Activated CD4-positive, alpha-beta T cell treated with anti-CD3 and anti-CD28 coated beads for 36 hours (primary cell): ENCODE measurements at places on chromosomes 7 and 10.

DNA sequence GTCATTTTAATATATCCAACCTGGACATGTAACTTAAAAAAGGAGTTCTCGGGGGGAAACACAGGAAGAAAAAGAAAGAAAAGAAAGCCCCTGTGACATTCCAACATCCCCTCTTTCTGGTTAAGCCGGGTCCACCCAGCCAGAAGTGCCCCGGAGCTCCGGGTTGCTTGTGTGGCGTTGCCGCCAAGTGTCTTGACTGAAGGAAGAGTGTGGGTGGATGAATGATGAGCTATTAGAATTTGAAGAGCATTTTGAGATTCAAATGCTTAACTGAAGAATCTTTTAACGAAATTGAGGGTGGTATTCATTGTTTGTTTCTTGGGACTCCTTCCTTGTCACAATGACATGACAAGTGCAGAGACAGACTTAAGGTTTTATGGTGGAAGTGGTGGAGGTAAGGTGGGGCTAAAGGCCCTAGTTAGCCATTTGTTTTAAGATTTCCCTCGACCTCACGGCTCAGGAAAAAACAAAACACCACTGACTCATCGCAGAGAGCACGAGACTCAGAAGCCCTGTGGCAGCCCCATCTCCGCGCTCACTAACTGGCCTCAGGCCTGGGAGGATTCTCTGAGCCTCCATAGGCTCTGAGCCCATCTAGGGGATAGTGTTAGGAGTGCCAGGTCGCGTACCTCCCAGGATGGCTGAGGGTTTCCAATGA is 1.8 kb upstream of the GLI3 start:
- H3K4me1 ChIP-seq: peaks cover 8% of the 10 kb centered on the region
- H3K4me3 ChIP-seq: peak overlapping the region; percentile 65
- H3K27ac ChIP-seq: no peak overlapping the region
- no peaks in the 10 kb centered on the region for H3K36me3 ChIP-seq

GRCh38 chr7:100825215-100825671 is 2.1 kb downstream of the EPHB4 start:
- H3K4me1 ChIP-seq: peaks cover 19% of the 10 kb centered on the region
- H3K4me3 ChIP-seq: no peak overlapping the region
- DNase-seq: no peak
- H3K27me3 ChIP-seq: peaks cover 27% of the 10 kb centered on the region
- H3K36me3 ChIP-seq: no peaks in the 10 kb centered on the region

GRCh38 chr7:36788825-36789470 is 64.7 kb upstream of the AOAH start:
- peaks cover 64% of the 10 kb centered on the region for H3K4me1 ChIP-seq
- H3K27ac ChIP-seq: peak overlapping the region; percentile 20
- H3K36me3 ChIP-seq: no peaks in the 10 kb centered on the region

DNA sequence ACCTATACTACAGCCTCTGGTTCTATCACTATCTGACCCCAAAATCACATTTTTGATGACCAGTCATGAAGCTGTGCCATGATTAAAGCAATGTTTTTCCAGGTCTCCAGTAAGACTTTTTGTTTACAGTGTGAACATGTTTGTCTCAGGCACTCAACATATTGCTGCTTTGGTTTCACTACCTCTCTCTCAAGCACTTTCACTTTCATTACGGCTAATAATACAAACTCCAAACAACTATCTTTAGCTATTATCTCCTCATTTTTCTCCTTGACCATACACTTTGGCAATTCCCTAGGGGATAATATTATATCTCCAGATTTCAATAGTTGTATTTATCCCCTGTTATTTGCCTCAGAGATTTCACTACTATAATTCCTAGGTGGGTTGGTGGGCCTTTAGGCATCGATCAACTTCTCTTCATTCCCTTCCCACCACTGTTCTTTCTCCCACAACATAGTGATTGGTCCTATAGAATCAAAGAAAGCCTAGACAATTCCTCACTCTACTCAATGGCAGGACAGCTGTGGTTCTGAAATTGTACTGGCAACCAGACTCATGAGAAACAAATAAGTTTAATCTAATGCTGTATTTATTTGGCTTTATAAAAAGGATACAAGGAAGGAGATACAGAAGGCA is 261.4 kb upstream of the ZWINT start:
- H3K36me3 ChIP-seq: no peaks in the 10 kb centered on the region
- DNase-seq: no peak
- H3K4me3 ChIP-seq: no peak overlapping the region
- H3K4me1 ChIP-seq: no peaks in the 10 kb centered on the region

- H3K4me1 ChIP-seq: peaks cover 48% of the 10 kb centered on the region
- H3K36me3 ChIP-seq: peaks cover 3% of the 10 kb centered on the region
- no peak overlapping the region for H3K27ac ChIP-seq
- H3K4me3 ChIP-seq: no peak overlapping the region
- DNase-seq: no peak
- no peaks in the 10 kb centered on the region for H3K27me3 ChIP-seq
These were observed 79.5 kb downstream of the AOAH start for GRCh38 chr7:36644625-36645422.

- H3K4me1 ChIP-seq: peaks cover 3% of the 10 kb centered on the region
- H3K27ac ChIP-seq: no peak overlapping the region
- H3K36me3 ChIP-seq: no peaks in the 10 kb centered on the region
These were observed 112.5 kb downstream of the GNAI1 start for GRCh38 chr7:80247144-80247543.

DNA sequence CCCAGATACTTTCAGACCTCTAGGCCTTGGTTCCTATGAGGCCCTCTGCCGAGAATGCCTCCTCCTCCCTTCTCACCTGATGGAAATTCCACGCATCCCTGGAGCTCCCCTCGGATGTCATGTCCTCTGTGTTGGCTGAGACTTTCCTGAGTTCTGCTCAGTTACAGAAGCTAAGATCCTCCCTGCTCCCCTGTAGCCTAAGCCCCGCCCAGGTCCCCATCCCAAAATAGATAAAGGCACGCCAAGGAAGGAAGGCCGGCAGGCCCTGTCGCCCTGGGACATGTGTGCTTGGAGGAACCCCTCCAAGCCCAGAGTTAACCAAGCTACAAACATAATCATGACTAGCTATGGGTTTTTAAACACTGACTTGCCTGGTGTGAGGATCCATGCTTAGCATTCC is 123.5 kb downstream of the SORBS1 start:
- no peaks in the 10 kb centered on the region for H3K27me3 ChIP-seq
- H3K4me1 ChIP-seq: peaks cover 6% of the 10 kb centered on the region
- no peaks in the 10 kb centered on the region for H3K36me3 ChIP-seq
- no peak overlapping the region for H3K27ac ChIP-seq
- DNase-seq: no peak
- no peak overlapping the region for H3K4me3 ChIP-seq

GRCh38 chr7:25586513-25586912 is 358.2 kb upstream of the NPVF start:
- no peaks in the 10 kb centered on the region for H3K36me3 ChIP-seq
- no peak overlapping the region for H3K27ac ChIP-seq
- H3K27me3 ChIP-seq: peaks cover 2% of the 10 kb centered on the region

GRCh38 chr7:158508802-158509385 is 78.7 kb downstream of the PTPRN2 start:
- no peaks in the 10 kb centered on the region for H3K4me1 ChIP-seq
- DNase-seq: no peak
- H3K36me3 ChIP-seq: no peaks in the 10 kb centered on the region
- no peak overlapping the region for H3K4me3 ChIP-seq
- H3K27me3 ChIP-seq: peaks cover 14% of the 10 kb centered on the region

DNA sequence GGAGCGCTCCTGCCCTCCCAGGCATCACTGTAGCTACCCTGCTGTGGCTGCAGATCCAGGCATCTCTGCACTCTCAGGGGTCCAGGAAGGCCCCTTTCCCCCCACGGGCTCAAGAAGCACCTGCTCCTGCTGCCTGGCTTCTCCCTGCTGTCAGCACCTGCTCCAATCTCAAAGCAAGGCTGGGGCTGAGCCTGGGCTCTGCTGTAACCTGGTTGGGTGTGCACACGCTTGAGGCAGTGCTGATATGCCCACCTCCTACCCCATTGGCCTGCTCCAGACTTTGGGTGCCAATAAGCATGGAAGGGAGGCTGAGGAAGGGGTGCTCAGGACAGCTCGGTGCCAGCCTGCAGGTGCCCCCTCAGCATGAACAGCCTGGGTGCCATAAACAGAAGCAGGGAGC is 185.0 kb downstream of the ZNF438 start:
- no peak overlapping the region for H3K4me3 ChIP-seq
- peaks cover 2% of the 10 kb centered on the region for H3K36me3 ChIP-seq
- no peak overlapping the region for H3K27ac ChIP-seq
- DNase-seq: no peak

- peak overlapping the region; percentile 38 for H3K27ac ChIP-seq
- H3K27me3 ChIP-seq: peaks cover 3% of the 10 kb centered on the region
- H3K4me3 ChIP-seq: peak overlapping the region; percentile 73
- peaks cover 8% of the 10 kb centered on the region for H3K4me1 ChIP-seq
These were observed 99.5 kb downstream of the HIP1 start for GRCh38 chr7:75639071-75639885.

GRCh38 chr10:43000651-43001426 is 76.0 kb upstream of the RET start:
- H3K36me3 ChIP-seq: no peaks in the 10 kb centered on the region
- DNase-seq: no peak
- no peaks in the 10 kb centered on the region for H3K4me1 ChIP-seq
- no peak overlapping the region for H3K27ac ChIP-seq

- peaks cover 15% of the 10 kb centered on the region for H3K4me1 ChIP-seq
- H3K27ac ChIP-seq: no peak overlapping the region
- no peaks in the 10 kb centered on the region for H3K27me3 ChIP-seq
- H3K36me3 ChIP-seq: no peaks in the 10 kb centered on the region
- H3K4me3 ChIP-seq: no peak overlapping the region
- no peak for DNase-seq
These were observed 20.5 kb downstream of the STRA8 start for GRCh38 chr7:135253851-135254771.

- no peak overlapping the region for H3K4me3 ChIP-seq
- no peaks in the 10 kb centered on the region for H3K36me3 ChIP-seq
- H3K27me3 ChIP-seq: peaks cover 2% of the 10 kb centered on the region
- peaks cover 12% of the 10 kb centered on the region for H3K4me1 ChIP-seq
- DNase-seq: no peak
- no peak overlapping the region for H3K27ac ChIP-seq
These were observed 8.9 kb upstream of the CH25H start for GRCh38 chr10:89216056-89216455.

DNA sequence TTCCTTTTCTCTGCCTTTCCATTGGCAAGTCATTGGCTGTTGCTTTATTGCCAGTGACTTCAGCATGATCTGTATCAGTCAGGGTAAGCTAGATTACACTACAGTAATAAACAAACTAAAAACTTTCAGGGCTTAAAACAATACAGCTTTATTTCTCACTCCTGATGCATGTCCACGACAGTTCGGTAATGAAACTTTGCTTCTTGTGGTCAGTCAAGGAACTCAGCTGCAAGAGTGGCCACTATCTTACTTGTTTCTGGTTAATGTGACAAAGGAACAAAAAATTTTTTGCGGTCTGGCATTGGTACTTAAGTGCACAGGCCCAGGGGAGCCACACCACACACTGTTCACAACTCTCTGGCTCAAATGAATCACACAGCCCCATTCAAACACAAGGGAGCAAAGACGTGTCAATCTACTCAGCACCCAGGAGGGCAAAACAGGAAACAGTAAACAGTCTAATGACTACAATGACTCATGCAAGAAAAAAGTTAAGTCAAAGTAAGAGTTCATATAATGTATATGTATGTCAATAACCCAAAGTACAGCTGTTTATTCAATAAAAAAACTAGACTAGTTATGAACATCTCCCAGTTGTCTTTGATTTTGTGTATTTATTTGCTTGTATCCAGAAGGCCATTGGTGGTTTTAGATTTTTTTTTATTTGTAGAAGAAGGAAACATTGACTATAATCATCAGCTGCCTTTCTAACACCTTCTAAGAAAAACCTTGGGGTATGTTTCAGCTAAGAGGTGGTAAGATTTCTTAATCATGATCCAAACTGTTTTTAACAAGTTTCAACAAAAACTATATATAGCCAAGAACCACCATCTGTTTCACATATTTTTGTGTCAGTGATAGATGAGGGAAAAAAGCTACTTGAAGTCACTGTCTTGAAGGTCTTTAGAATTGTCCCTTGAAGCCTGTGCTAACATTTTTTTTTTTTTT is 134.4 kb upstream of the FAM3C start:
- H3K4me3 ChIP-seq: no peak overlapping the region
- H3K36me3 ChIP-seq: no peaks in the 10 kb centered on the region
- peak; percentile 64 for DNase-seq
- peaks cover 14% of the 10 kb centered on the region for H3K27me3 ChIP-seq

DNA sequence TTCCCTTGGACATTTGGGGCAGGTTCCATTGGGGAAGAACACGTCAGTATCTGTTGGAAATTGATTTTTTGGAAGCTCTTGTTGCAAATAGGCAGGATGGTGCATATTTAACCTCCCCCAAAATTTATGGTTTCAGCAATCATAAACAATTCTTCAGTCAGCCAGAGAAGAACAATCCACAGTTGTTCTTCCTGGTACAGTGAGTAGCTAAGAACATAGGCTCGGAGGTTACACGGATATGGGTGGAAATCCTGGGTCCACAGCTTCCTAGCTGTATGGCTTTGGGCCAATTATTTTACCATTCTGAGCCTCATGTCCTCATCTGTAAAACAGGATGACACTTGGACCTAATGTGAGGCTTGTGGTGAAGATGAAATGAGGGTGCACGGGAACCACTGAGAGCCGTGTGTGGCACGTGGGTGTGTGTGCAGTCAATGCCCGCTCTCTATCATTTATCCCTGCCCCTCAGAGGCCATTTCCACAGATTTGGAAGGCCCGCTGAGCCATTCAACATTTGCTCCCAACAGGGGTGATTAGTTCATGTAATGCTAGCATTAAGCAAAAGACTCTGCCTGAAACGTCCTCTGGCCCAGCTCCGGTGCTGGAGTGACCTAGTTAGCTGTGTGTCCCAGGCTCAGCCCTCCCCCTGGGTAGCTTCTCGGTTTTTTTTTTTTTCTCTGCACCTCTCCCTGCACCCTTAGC is 9.7 kb downstream of the CAMK1D start:
- H3K4me1 ChIP-seq: peaks cover 44% of the 10 kb centered on the region
- H3K27me3 ChIP-seq: no peaks in the 10 kb centered on the region
- H3K4me3 ChIP-seq: no peak overlapping the region
- H3K36me3 ChIP-seq: peaks cover 10% of the 10 kb centered on the region
- H3K27ac ChIP-seq: no peak overlapping the region

DNA sequence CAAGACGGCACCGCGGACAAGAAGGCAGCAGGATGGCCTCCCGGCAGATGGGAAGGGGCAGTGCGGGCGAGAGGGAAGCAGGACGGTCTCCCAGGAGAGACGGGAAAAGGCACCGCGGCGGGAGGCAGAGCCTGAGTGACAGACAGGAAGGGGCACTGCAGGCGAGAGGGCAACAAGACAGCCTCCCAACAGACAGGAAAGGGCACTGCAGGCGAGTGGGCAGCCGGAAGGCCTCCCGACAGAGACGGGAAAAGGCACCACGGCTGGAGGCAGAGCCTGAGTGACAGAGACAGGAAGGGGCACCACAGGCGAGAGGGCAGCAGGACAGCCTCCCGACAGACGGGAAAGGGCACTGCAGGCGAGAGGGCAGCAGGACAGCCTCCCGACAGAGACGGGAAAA is 32.6 kb downstream of the ESYT2 start:
- no peak overlapping the region for H3K4me3 ChIP-seq
- no peaks in the 10 kb centered on the region for H3K27me3 ChIP-seq
- H3K27ac ChIP-seq: peak overlapping the region; percentile 28
- peaks cover 39% of the 10 kb centered on the region for H3K36me3 ChIP-seq
- H3K4me1 ChIP-seq: peaks cover 23% of the 10 kb centered on the region

- no peaks in the 10 kb centered on the region for H3K27me3 ChIP-seq
- no peak for DNase-seq
- H3K4me1 ChIP-seq: peaks cover 2% of the 10 kb centered on the region
- H3K36me3 ChIP-seq: no peaks in the 10 kb centered on the region
These were observed 174.5 kb downstream of the LRRN3 start for GRCh38 chr7:111265394-111265793.

GRCh38 chr7:122663733-122664132 is 35.2 kb downstream of the RNF133 start:
- H3K4me3 ChIP-seq: no peak overlapping the region
- no peak for DNase-seq
- H3K4me1 ChIP-seq: no peaks in the 10 kb centered on the region
- H3K27me3 ChIP-seq: no peaks in the 10 kb centered on the region
- H3K36me3 ChIP-seq: no peaks in the 10 kb centered on the region
